H7 (cell line): ENCODE measurements at places on chromosomes 13 and 19.

DNA sequence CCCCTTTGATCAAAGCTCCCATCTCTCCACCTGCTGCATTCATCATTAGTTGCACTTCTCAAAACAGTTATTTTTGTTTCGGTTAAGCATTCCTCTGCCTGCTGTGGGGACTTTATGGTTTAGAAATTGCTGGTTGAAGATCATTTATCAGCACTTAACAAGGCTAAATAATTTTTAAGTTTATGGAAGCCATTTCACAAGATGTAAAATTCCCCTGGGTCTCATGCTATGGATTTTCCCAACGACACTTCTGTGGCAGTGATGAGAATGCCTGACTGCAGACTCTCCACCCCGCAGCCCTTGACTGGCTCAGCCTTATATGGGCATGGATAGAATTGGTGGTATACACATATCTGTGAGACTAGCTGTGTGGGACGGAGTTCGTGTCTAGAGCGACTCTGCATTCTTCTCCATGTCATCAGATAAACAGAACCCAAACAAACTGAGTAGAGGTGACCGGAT lies 52.8 kb downstream of the COL4A2 start:
- no peak for DNase-seq

GRCh38 chr13:99313501-99313900 lies 6.3 kb upstream of the GPR183 start:
- peak; percentile 42 for DNase-seq

GRCh38 chr19:2589441-2589840 lies 113.1 kb downstream of the GNG7 start:
- no peak for DNase-seq

GRCh38 chr13:40987606-40988280 lies 31.4 kb downstream of the ELF1 start:
- no peak for DNase-seq

DNA sequence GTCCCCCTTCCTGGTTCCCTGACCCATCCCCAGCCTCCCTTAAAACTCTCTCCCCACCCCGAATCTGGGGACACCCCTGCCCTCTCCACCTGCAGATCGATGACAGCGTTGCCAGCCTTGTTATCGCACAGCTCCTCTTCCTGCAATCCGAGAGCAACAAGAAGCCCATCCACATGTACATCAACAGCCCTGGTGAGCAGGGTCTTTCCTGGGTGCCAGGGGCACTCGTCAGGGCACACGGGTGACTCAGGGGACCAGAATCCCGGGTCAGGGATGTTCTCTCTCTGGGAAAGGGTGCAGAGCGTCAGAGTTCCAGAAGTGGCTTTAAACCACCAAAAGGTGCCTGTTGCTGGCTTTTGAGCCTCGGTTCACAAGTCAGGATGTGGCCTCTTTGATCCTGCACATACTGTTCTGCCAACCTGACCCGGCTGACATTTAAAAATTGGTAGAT lies 1.0 kb downstream of the CLPP start:
- no peak for DNase-seq

DNA sequence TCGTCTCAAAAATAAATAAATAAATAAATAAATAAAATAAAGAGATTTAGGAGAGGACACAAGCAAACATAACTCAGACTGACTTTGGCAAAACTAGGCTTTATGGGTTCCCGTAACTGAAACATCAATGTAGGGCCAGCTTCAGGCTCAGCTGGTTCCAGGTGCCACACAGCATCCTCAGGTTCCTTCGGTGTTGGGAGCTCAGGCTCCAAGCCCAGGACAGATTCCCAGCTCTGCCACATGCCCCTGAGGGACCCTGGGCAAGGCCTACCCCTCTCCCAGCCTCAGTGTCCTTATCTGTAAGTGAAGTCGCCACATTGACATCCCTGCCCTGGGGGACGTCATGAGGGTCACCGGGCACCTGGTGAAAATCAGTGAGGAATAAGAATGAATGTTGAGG lies 18.7 kb downstream of the MISP start:
- DNase-seq: no peak

GRCh38 chr13:98252931-98253470 lies 75.9 kb upstream of the RNF113B start:
- DNase-seq: no peak

- DNase-seq: no peak
These were observed 3.8 kb upstream of the GARIN5A start for GRCh38 chr19:50480281-50481111.

GRCh38 chr13:91356919-91357612 lies 9.6 kb downstream of the MIR17HG start:
- no peak for DNase-seq

DNA sequence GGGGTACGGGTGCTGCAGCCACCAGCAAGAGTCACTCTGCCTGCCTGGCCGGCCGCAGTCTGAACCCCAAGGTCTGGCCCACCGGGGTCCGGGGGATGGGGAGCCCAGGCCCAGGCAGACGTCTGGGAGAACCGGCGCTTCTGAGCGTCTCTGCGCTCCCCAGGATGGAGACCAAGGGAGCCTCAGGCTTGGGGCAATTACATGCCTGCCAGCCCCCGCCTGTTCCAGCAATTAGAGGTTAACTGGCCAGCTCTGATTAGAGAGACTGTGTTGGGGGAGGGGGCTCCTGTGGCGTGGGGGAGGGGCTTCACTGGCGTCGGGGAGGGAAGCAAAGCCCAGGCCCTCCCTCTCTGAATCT lies 11.9 kb downstream of the MEIS3 start:
- DNase-seq: peak; percentile 85

DNA sequence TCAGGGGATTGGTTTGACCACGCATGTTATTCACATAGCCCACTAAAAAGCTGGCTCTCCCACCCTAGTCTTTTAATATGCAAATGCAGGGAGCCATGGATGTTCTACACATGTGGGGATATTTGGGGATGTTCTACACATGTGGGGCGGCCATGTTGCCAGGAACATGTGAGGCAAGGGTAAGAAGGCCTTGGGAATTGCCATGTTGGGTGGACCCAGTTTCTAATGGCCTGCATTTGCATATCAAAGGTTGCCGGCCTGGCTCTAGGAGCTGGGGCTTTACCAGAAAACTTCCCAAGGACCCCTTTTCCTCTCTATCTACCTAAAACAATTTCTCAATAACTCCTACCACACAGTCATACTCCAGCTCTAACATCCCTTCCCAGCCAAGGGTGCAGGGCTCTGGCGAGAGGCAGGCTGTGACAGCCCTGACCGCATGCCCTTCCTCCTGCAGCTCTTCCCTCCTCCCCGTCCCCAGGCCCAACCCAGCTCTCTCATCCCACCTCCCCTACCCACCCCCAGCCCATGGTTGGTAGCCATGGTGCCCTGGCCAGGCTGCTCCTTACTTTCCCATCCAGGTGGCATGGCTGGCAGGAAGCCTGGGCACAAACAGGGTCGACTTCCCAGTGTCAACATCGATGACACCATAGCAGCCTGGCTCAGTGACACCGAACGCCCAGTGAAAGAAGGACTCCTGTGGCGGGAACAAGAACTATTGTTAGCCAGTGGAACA lies 11.0 kb downstream of the PEPD start:
- DNase-seq: peak; percentile 77

DNA sequence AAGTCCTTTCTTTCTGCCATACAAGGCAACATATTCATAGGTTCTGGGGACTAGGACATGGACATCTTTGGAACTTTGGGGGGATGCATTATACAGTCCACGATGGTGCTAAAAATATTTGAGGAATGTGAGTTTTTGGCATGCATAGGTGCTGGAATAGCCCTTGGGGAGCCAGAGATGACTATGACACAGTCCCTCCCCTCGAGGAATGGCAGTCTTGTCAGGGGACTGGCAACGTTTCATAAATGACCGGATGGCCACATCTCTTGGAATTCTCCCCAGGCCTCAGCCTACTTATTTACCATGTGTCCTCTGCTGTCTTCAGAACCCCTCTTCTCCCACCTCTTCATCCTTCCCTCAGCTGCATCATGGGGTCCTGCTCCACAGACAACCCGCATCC lies 13.6 kb downstream of the MEIOSIN start:
- no peak for DNase-seq

GRCh38 chr13:23725922-23726321 lies 155.7 kb downstream of the TNFRSF19 start:
- no peak for DNase-seq

GRCh38 chr13:99740251-99740979 lies 231.2 kb downstream of the ZIC5 start:
- peak; percentile 2 for DNase-seq

- peak; percentile 30 for DNase-seq
These were observed 1.7 kb downstream of the UTP14C start for GRCh38 chr13:52026246-52026626.

DNA sequence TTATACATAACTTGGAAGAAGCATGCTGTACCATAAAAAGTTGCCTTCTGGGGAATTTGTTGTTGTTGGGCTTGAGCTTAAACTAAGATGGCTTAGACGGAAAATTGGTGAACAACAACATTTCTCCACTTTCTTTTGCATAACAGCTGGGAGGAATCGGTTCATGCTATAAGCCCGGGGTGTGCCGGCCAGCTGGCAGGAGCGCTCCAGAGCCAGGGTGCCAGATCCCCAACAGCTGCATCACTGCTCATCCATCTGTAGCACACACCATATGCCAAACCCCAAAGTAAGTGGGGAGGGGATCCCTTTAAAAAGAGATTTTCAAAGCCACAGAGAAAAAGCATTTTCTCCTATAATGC lies 419.5 kb upstream of the ARGLU1 start:
- no peak for DNase-seq

DNA sequence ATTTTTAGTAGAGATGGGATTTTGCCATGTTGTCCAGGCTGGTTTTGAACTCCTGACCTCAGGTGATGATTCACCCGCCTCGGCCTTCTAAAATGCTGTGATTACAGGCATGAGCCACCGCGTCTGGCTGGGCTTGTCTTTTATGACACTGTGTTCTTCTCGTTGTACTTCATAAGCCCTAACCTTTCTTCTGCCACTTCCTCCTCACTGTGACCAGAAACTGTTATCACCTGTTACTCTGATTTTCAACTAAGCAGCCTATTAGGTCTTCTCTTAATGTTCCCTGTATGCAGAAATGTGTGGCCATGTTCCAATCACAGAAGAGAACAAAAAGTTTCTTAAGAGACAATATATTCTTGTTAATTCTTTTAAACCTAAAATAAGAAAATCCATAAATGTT lies 16.4 kb downstream of the ZNF790 start:
- DNase-seq: no peak

GRCh38 chr19:632579-633067 lies 714 bp downstream of the POLRMT start:
- peak; percentile 93 for DNase-seq

GRCh38 chr13:97342936-97343335 lies 91.0 kb upstream of the RAP2A start:
- no peak for DNase-seq

DNA sequence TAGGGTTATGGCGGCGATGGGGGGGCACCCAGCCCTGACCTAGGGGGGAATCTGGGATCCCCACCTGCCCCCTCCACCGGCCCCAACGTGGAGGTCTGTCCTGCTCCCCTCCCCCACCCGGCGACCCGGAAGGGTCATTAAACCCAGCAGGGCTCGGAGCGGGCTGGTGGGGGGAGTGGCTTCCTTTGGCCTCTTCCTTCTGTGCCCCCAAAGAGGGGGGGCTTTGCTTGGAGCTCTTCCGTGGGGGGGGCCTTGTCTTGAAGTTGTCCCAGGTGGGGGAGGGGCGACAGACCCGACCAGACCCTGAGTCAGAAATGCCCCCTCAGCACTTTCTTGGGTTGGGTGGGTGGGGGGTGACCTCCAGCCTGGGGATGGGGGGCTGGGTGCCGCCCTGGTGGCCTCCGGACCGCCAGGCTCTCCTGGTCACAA lies 1.5 kb downstream of the ARID3A start:
- peak; percentile 93 for DNase-seq

DNA sequence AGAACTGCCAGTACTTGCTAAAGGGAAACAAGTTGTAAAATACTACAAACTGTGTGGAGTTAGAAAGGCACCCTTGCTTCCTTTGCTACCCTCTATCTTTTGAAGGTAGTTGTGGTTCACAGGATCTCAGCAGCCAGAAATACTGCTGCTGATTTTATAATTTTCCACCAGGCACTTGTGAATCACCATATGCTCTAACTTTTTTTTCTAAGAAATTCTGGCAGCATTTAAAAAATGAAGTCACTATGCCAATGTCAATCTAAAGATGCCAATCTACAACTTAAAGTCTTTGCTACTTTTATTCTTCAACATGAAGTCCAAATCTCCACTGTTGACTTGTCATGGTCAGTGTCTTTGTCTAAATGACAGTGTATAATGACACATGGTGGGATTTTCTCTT lies 327.7 kb downstream of the ITGBL1 start:
- no peak for DNase-seq

DNA sequence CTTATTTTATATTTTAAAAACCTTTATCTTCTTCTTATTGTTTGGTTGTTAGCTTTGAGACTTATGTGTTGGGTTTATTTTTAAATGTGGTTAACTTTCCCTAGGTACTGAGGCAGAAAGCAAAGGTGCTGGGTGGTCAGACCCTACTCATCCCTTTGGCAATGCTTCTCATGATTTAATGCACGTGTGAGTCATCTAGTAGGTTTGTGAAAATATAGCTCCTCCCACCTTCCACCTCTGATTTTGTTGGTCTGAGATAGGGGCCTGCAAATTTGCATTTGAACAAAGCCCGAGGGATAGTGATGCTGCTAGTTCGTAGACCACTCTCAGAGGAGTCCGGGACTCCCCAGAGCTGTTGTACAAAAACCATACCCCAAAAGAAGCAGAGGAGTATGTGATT lies 771.3 kb upstream of the ARGLU1 start:
- no peak for DNase-seq

- no peak for DNase-seq
These were observed 1541.8 kb downstream of the EFNB2 start for GRCh38 chr13:104993708-104994107.

DNA sequence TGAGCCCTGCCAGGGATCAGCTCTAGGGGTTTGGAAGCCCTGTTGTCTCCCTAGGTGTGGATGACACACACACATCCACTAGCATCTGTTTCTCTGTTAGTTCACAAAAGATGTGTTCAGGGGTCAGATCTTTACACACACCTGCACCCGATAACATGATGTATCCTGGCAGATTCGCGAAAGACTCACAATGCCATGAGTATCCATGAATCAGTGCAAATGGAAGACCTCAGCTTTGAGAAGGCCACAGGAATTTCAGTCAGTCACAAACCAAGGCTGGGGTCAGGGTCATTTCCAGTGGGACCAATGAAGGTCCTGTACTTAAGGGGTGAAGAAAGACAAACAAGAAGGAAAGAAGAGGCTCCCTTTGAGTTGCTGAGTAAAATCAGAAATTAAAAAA lies 898.2 kb downstream of the UQCRFS1 start:
- no peak for DNase-seq
